Thymus (tissue), 14 donors: ENCODE measurements at places on chromosomes 13 and 19. TPM values are rescaled to one million over a fixed set of nuclear protein-coding genes. Genes with fewer than 3 reads are reported as not detected.
A peak's percentile ranks its signal among the peaks of the same experiment; 100 is the strongest.

GRCh38 chr13:32984857-32985626, 31.2 kb upstream of the KL start:
- no peak for DNase-seq
- H3K4me1 ChIP-seq, result no peaks in the 10 kb centered on the region
- no peak overlapping the region for H3K4me3 ChIP-seq
- no peaks in the 10 kb centered on the region for H3K27me3 ChIP-seq
- no peaks in the 10 kb centered on the region for H3K36me3 ChIP-seq
- H3K27ac ChIP-seq, result no peak overlapping the region

Gene SIGLEC12
- total RNA-seq, result 0.99 TPM

DNA sequence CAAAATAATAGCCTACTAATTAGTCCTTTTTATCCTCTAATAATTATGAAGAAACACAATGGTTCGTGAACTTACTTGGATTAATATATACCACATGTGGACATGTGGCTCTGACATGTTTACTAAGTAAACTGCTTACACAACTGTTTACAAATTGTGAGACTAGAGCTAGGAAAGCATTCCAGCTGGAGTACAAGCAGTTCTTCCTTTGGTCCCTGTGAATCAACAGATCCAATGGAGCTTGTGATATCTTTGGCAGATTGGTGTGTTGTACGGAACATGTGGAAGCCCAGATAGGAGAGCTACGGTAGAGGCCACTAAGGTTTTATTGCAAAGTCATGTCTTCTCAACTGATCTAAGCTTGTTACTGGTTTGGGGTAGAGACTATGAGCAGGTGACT, 145.5 kb upstream of the SPRY2 start:
- no peak overlapping the region for H3K27ac ChIP-seq
- H3K4me3 ChIP-seq, result no peak overlapping the region
- DNase-seq, result no peak
- H3K36me3 ChIP-seq, result no peaks in the 10 kb centered on the region
- H3K27me3 ChIP-seq, result no peaks in the 10 kb centered on the region

DNA sequence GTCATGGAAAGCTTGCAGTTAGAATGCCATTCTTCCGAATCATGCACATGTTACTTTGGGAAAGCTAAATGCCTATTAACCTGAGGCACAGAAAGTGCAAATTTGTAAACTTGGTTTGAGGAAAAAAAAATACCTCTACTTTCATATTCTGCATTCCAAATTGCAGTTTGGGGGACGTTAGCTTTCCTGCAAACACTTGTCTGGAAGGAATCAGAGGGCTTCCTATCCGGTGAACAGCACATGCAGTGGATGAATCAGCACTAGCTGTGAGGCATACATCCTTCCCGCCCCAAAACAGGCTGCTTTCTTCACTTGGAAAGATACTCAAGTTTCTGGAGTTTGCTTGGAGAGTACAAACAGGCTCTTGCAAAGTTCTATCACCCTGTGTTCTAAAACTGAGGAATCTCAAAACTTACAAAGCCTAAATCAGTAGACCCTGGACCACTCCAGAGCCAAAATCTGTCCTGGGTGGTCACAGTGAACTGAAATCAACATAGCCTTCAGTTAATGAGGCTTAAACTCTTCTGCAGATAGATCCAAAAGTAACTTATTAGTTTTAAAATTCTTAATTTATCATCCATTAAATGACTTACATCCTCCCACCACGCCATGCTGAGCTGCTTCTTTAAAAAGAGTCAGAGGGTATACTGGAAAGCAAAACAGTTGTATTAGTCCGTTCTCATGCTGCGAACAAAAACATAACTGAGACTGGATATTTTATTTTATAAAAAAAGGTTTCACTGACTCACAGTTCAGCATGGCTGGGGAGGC, 802.3 kb upstream of the ARGLU1 start:
- DNase-seq, result no peak
- no peaks in the 10 kb centered on the region for H3K4me1 ChIP-seq
- H3K27me3 ChIP-seq, result no peaks in the 10 kb centered on the region
- no peak overlapping the region for H3K4me3 ChIP-seq
- no peaks in the 10 kb centered on the region for H3K36me3 ChIP-seq

Gene TEX101
- 0.99 TPM for total RNA-seq

DNA sequence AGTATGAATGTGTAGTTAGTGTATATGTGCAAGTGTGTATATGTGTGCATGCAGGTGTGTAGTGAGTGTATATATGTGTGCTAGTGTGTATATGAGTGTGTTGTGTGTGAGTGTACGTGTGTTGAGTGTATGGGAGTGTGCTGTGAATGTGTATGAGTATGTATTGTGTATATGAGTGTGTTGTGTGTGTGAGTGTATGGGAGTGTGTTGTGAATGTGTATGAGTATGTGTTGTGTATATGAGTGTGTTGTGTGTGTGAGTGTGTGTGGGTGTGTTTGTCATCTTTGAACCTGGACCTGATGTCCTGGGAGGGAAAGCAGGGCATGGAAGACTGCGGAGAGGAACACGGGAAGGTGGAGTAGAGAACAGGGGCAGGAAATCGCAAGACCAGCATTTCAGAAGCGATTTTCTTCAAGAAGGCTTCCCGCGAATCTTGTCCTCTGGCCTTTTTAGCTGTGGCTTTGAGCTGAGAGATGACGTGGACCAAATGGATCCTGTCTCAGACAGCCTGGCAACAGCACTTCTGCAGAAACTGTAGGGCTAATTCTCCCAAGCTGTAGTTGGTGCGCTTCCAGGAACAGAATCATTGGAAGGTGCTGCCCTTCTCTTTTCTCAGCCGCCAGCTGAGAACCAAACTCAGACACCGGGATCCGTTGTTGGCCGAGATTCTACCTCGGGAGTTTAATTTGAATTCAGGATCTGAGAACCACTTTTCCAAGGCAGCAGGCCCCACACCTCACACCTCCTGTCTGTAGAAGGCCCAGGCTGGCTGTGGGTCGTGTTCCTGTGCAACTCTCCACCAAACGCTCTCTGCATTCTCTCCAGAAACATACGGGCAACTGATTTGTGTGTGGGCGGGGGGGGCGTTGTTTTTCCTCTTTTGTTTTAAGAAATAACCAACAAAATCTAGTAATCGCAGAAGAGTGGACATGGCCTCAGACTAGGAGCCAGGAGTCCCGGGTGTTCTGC, 94.7 kb upstream of the RAP2A start:
- no peaks in the 10 kb centered on the region for H3K36me3 ChIP-seq
- H3K27ac ChIP-seq, result peak overlapping the region; percentile 4
- H3K4me3 ChIP-seq, result no peak overlapping the region
- no peaks in the 10 kb centered on the region for H3K27me3 ChIP-seq
